ENCODE measurements at places on chromosomes 12 and 14.

GRCh38 chr14:30840086-30840779 lies 34.1 kb upstream of the COCH start:
- DNase-seq, result no peak

DNA sequence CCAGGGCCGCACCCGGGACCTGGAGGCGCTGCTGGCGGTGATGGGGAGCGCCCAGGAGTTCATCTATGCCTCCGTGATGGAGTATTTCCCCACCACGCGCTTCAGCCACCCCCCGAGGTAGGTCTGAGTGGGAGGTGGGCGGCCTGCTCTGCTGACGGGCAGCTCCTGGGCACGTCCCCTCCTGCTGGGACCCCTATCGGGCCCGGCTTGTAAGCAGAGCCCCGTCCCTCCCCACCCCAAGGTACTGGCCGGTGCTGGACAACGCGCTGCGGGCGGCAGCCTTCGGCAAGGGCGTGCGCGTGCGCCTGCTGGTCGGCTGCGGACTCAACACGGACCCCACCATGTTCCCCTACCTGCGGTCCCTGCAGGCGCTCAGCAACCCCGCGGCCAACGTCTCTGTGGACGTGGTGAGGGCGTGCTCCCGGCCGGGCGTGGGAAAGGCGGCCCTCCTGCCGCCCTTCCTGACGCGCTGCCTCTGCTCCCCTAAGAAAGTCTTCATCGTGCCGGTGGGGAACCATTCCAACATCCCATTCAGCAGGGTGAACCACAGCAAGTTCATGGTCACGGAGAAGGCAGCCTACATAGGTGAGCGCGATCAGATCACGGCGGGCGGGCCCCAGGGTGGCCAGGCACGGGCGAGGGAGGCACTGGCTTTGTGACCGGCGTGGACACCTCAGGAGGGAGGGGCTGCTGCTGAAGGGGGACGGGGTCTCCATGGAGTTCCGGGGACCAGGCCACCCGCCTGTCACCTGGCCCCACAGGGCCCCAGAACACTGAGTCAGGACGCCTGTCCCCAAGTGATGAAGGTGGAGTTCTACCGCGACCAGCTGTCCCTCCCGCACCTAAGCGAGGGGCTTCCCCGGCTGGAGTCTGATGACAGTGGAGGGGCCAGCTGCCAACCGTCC lies 7.3 kb downstream of the PLD4 start:
- peak; percentile 25 for DNase-seq

DNA sequence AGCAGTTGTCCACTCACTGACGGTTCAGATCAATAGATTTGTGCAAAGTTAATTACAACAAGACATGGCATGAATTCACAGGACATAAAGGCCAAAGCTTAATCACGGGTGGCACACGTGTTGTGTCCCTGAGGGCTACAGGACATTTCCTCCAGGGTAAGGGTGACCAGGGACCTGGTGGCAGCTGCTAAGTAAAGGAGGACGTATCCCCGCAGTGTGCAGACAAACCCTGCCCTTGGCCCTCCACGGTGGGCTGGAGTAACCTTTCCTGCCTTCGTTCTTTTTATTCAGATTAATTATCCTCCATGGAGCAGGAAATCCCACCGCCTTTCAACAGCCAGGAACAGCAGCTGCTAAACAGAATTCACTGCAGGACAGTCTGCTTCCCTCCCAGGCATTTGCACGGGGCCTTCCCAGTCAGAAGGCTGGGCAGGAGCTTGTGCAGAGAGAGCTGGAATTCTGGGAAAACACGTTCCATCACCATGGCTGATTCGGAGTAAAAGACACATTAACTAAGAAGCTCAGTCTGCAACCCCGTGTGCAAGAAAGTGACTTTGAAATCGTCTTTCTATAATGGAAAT lies 289.9 kb upstream of the SFSWAP start:
- no peak for DNase-seq

DNA sequence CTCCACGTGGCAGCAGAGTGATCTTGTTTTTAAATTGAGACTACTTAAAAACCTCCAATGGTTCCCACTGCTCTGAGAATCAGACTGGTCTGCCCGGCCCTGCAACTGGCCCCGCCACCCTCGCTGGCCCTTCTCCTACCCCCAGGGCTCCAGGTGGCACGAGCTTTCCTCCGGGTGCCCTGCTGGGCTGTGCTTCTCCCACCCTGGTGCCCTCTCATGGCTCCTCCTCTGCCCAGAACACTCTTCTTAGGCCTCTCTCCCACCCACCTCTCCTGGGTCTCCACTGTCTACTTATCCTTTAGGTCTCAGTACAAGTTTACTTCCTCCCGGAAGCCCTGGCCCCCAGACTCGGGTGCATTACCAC lies 26.5 kb downstream of the CCDC92 start:
- DNase-seq, result no peak

- DNase-seq, result peak; percentile 59
These were observed 139.9 kb downstream of the GRIP1 start for GRCh38 chr12:66538970-66539369.

DNA sequence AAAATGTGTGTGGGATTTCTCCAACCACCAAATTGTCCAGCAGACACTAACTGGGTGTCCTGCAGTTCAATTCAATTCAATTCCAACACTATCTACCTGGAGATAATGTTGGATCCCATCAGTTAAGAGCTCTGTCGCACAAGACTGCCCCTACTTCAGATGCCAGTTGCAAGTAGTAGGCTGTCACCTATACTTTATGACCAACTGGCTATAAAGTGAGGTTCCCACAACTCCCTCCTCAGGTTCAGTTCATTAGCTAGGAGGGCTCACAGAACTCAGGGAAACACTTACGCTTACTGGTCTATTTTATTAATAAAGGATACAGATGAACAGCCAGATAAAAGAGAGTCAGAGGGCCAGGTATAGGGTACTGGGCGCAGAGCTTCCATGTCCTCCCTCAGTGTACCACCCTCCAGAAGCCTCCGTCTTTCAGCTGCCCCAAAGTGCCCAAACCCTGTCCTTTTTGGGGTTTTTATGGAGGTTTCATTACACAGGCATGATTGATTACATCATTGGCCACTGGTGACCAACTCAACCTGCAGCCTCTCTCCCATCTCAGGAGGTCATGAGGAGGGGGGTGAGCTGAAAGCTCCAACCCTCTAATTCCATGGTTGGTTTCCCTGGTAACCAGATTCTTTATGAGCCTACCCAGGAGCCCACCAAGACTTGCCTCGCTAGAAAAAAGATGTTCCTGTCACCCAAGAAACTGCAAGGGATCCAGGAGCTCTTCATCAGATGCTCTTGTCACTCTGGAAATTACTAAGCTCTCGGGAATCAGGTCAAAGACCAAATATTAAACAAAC lies 7.5 kb upstream of the SERPINA5 start:
- no peak for DNase-seq

DNA sequence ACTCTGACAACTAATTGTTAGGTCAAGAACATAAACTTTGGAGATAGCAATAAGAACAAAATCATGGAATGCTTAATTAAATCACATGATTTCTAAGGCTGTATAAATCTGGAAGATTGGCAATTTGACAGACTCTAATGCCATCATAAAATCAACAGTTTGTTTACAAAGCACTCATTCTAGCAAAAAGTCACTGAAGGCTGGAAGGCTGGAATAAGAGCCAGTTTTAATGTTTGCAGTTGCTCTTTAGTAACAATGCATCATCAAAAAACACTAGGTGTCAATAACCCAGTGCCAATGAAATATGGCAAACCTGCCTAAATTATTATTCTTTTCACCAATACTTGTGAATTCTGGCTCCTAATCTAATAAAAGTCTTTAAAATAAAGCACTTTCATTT lies 65.0 kb downstream of the NUMB start:
- no peak for DNase-seq

DNA sequence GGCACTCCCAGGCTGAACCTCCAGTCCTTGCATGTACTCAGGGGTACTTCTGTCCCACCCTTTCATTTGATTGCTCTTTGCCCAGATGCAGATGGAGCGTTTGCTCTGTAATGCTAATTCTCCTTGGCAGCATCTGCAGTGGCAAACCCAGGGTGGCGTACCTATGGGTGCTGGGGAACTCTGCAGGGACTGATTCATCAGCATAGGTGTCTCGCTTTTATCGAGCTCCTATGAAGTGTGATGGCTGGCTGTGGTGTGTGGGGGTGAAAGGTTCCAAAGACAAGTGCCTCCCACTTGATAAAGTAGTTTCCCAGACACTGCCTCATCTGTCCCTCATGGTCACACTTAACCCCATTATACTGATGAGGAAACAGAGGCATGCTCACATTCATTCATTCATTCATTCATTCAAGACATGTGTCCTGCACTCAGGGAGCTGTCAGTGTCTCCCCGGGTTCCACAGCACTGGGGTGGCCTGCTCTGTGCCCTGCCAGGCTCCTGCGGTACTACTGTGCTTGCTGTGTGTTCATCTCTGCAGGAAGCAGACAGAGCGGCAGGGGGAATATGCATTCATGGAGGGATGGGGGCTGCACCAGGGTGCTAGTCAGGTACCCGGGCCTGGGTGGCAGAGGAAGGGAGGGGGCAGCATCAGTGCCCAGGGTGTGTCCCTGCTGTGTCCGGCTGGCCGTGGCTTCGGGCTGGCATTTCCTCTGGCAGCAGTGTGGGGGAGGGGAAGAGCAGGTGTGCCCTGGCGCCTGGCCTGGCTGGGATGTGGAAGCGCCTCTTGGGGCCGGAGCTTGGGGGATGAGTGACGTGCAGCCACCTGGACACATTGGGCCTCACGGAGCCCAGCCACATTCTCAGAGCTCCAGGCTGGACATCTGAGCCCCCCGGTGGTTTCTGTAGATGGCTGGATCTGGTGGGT lies 110.9 kb downstream of the TSPAN9 start:
- no peak for DNase-seq

DNA sequence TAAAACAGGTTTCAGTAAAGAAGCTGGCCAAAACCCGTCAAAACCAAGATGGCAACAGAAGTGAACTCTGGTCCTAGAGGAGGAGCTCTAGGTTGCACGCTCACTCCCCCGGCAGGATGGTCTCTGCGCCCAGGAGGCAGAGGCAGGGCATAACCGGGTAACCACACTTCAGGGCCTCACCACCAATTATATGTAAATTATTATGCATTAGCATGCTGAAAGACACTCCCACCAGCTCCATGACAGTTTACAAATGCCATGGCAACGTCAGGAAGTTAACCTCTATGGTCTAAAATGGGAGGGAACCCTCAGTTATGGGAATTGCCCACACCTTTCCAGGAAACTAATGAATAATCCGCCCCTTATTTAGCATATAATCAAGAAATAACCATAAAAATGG lies 20.1 kb upstream of the SLC6A12 start:
- no peak for DNase-seq

DNA sequence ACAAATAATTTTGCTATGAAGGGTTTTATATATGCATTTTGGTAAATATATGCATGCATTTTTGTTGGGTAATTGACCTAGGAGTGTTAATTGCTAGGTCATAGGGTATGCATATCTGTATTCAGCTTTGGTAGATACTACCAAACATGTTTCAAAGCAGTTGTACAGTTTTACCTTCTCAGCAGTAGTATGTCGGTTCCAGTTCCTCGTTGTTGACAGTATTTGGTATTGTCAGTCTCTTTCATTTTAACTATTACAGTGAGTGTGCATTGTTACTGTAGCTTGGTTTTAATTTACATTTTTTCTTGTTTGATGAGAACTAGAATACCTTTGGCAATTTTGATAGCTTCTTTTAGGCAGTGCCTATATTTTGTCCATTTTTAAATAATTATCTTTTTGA lies 98.9 kb downstream of the ARID2 start:
- DNase-seq, result no peak

GRCh38 chr14:36511981-36512584 lies 7.9 kb downstream of the NKX2-1 start:
- DNase-seq, result no peak

DNA sequence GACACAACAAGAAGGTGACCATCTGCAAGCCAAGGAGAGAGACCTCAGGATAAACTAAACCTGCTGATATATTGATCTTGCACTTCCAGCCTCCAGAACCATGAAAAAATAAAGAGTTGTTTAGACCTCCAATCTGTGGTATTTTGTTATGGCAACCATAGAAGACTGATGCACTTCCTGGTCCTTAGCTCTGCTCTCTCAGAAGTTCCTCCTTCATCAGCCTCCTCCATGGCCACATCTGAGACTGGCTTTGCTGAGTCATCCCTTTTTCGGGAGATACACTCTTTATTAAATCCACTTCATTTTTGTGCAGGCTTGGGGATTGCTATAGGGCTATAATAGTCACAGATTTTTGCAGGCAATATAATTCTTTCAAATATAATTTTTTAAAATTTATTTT lies 89.6 kb upstream of the ATF7IP start:
- DNase-seq, result no peak

GRCh38 chr12:56634837-56635791 lies 5.0 kb upstream of the BAZ2A start:
- DNase-seq, result peak; percentile 87

- no peak for DNase-seq
These were observed 60.2 kb upstream of the ACTN1 start for GRCh38 chr14:69039288-69039628.

- DNase-seq, result no peak
These were observed 27.9 kb downstream of the DYRK4 start for GRCh38 chr12:4589941-4590340.

DNA sequence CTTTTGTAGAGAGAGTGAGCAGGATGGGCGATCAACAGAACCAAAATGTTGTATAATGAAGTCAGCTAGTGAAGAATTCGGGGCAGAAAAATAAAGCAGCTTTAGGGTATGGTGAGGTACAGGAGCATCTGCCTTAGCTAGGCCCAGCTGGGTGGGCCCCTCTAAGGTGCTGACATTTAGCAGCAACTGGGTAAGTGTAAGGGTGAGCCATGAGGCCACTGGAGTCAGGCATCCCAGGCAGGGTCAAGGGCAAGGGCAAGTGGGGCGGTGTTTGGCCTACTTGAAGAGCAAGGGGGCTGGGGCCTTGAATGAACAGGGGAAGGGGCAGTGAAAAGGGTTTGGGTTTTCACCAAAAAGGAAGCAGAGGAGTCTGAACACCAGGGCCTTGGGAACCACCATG lies 583.6 kb downstream of the BCL11B start:
- no peak for DNase-seq

DNA sequence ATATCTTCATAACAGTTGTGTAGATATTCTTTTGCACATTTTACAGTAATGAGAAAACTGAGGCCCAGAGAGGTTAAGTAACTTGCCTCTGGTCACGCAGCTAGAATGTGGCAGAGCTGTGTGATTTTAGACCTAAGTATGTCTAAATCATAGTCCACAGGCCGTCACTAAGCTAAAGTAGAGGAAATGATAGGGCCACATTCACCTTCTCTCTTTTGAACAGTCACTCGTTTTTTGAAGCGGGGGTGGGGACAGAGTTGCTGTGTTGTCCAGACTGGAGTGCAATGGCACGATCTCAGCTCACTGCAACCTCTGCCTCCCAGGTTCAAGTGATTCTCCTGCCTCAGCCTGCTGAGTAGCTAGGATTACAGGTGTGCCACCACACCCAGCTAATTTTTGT lies 68.5 kb downstream of the RASSF3 start:
- no peak for DNase-seq
